ENCODE measurements at places on chromosomes 1 and 21. TPM values are rescaled to one million over a fixed set of nuclear protein-coding genes. Genes with fewer than 3 reads are reported as not detected.

- H3K27me3 ChIP-seq: no peaks in the 10 kb centered on the region
- no peak overlapping the region for H3K4me3 ChIP-seq
- H3K27ac ChIP-seq: no peak overlapping the region
- H3K4me1 ChIP-seq: peaks cover 19% of the 10 kb centered on the region
These were observed 2.3 kb downstream of the SRM start for GRCh38 chr1:11057477-11057876.

DNA sequence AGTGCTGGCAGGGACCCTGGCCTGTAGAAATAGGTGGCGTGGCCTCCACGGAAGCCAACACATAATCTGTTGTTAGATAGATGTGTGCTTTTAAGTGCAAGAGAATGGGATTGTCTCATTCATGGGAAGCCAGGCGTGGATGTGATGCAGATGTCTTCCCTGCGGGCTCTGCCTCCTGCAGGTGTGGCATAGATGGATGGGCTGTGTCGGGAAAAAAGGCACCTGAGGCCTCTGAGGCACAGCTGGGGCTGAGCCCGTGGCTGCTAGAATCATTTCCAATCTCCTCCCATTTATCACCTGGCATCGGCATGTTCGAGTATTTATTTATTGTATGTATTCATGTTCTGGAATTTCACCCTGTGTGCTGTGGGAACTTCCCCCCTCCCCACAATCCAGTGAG lies 353.4 kb upstream of the AJAP1 start:
- no peaks in the 10 kb centered on the region for H3K27me3 ChIP-seq
- H3K27ac ChIP-seq: no peak overlapping the region
- DNase-seq: no peak
- H3K4me1 ChIP-seq: no peaks in the 10 kb centered on the region

KCNN3 gene
- 0.22 TPM for total RNA-seq

- no peak for DNase-seq
- H3K4me1 ChIP-seq: no peaks in the 10 kb centered on the region
- no peak overlapping the region for H3K4me3 ChIP-seq
- no peaks in the 10 kb centered on the region for H3K36me3 ChIP-seq
These were observed 253.8 kb downstream of the PCP4 start for GRCh38 chr21:40120940-40121575.

DNA sequence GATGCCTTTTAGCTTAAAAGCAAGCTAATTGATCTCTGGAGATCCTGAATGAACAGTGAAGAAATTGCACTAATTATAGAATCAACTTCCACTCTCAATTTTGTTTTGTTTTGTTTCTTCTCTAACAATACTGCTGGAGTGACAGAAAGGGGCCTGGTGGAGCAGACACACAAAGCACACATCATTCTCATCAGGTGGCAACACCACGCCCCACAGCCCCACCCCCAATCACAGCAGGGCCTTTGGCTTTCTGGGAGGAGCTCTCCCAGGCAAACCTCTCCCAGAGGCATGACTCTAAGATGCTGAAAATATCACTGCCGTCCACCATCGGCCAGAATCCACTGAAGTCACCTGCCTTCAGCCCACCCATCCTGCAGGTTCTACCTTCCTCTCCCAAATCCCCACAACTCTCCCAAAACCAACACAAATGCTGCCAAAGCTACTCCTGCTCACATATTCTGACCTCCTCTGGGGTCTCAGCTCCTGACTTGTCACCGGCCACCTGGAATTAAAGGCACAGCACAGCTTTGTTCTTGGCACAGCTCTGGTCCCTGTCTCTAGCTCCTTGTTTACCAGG lies 120.7 kb downstream of the GRIK3 start:
- no peak for DNase-seq
- H3K27ac ChIP-seq: no peak overlapping the region
- no peaks in the 10 kb centered on the region for H3K27me3 ChIP-seq
- H3K36me3 ChIP-seq: no peaks in the 10 kb centered on the region
- no peaks in the 10 kb centered on the region for H3K4me1 ChIP-seq

GRCh38 chr1:19199329-19199968 lies 10.6 kb downstream of the UBR4 start:
- H3K4me3 ChIP-seq: no peak overlapping the region
- H3K27me3 ChIP-seq: no peaks in the 10 kb centered on the region
- no peak for DNase-seq
- peaks cover 8% of the 10 kb centered on the region for H3K4me1 ChIP-seq

GRCh38 chr1:43436371-43436770 lies 17.4 kb downstream of the HYI start:
- no peak overlapping the region for H3K4me3 ChIP-seq
- no peaks in the 10 kb centered on the region for H3K4me1 ChIP-seq
- DNase-seq: no peak
- peaks cover 33% of the 10 kb centered on the region for H3K36me3 ChIP-seq
- H3K27ac ChIP-seq: no peak overlapping the region

GRCh38 chr1:160232911-160233310 lies 27.7 kb downstream of the PEA15 start:
- no peak overlapping the region for H3K4me3 ChIP-seq
- H3K36me3 ChIP-seq: peaks cover 54% of the 10 kb centered on the region

DNA sequence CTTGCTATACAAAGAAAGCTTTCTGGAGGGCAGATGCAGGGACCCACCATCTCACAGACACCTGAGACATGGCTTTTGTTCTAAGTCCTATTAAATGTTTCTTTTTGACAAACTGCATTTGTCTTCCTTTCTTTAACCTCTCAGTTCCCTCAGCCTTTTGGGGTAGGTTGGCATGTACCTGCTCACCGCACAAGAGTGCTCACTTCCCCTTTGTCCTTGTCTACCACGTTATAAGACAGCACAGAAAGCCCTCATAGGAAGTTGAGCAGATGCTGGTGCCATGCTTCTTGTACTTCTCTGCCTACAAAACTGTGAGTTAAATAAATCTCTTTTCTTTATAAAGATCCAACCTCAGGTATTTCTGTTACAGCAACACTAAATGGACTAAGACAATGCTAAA lies 31.9 kb upstream of the RGS21 start:
- H3K4me1 ChIP-seq: no peaks in the 10 kb centered on the region
- no peaks in the 10 kb centered on the region for H3K36me3 ChIP-seq
- no peak overlapping the region for H3K27ac ChIP-seq
- no peak for DNase-seq
- no peak overlapping the region for H3K4me3 ChIP-seq

TEX38 gene
- not detected for total RNA-seq

DNA sequence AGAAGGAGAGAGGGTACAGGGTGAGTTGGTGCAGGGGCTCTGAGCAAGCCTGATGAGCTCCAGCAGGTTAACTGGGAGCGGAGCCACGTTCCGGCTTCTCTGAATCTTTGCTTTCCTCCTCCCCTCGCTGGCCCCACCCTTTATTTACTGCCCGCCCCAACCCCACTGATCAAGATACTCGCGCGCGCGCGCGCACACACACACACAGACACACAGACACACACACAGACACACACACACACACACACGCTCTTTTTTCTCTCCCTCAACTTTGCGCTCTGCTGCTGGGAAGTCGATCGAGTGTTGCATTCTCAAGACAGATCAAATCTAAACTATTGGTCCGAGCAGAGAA lies at the start of gene GRIK1:
GRIK1 (minus strand) TSS at position 73 of the 352 bp plus-strand sequence.
- no peak within 1 kb of the TSS for H3K4me3 ChIP-seq
- no peaks in the 10 kb centered on the region for H3K36me3 ChIP-seq
- DNase-seq: no peak

PM20D1 gene
- 0.38 TPM for total RNA-seq

DNA sequence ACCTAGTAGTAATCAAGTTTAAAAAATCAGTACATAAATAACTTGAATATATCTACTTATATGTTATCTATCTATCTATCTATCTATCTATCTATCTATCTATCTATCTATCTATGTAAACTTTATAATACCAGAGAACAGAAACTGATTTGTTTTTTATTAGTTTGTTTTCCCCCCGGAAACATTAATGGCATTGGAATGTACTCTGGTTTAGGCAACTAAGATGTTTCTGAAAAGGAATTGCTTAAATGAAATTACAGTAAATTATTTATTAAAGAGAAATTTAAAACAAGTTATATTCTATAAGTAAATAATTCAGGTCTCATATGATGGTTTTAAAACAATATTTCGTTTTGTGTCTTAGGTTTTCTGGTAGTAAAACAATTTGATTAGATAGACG lies 681.0 kb upstream of the ADAMTS5 start:
- no peak for DNase-seq
- no peaks in the 10 kb centered on the region for H3K36me3 ChIP-seq
- no peak overlapping the region for H3K4me3 ChIP-seq
- H3K27me3 ChIP-seq: no peaks in the 10 kb centered on the region
- no peak overlapping the region for H3K27ac ChIP-seq

KLHDC8A gene
- not detected for total RNA-seq

DNA sequence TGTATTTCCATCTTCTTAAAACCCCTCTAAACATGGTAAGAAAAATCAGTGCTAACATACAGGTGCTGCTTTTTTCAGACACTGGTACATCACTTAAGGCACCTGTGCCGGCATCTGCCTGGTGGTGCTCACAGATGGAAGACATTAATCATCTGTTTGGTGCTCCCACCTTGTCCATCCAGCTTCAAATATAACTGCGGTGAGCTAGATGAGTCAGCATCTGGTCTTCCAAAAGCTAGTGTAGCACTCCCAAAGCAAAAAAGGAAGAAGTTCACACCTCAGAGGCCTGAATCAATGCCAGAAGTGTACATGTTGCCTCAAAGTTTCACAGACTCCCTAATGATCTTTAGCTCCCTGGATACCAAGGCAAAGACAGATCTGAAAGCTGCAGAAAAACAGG lies 44.4 kb downstream of the TM2D1 start:
- H3K27ac ChIP-seq: no peak overlapping the region
- H3K4me1 ChIP-seq: no peaks in the 10 kb centered on the region
- peaks cover 8% of the 10 kb centered on the region for H3K36me3 ChIP-seq

GUCA2A gene
- total RNA-seq: not detected

EPHB2 gene
- total RNA-seq: 0.22 TPM

- H3K27me3 ChIP-seq: no peaks in the 10 kb centered on the region
- no peak overlapping the region for H3K27ac ChIP-seq
- no peak overlapping the region for H3K4me3 ChIP-seq
- no peaks in the 10 kb centered on the region for H3K4me1 ChIP-seq
These were observed 33.7 kb upstream of the SGIP1 start for GRCh38 chr1:66500301-66500700.

CENPF gene
- total RNA-seq: 45.5 TPM

DNA sequence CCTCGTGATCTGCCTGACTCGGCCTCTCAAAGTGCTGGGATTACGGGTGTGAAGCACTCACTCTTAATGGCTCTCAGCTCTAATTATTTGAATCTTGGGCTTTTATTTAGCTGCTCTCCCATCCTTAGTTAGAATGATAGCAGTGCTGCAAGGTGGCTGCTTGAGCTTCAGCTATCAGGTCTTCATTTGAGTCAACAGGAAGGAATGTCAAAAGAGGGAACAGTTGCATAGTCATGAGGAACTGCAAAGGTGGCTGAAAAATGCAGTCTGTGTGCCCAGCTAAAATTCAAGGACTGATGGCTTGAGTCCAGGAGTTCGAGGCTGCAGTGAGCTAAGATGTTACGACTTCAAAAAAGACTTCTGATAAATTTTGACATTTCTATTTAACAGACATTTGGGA lies 55.6 kb downstream of the UCK2 start:
- no peak overlapping the region for H3K27ac ChIP-seq
- no peak for DNase-seq
- H3K4me1 ChIP-seq: no peaks in the 10 kb centered on the region
- no peaks in the 10 kb centered on the region for H3K27me3 ChIP-seq

SPRR1A gene
- total RNA-seq: not detected

DNA sequence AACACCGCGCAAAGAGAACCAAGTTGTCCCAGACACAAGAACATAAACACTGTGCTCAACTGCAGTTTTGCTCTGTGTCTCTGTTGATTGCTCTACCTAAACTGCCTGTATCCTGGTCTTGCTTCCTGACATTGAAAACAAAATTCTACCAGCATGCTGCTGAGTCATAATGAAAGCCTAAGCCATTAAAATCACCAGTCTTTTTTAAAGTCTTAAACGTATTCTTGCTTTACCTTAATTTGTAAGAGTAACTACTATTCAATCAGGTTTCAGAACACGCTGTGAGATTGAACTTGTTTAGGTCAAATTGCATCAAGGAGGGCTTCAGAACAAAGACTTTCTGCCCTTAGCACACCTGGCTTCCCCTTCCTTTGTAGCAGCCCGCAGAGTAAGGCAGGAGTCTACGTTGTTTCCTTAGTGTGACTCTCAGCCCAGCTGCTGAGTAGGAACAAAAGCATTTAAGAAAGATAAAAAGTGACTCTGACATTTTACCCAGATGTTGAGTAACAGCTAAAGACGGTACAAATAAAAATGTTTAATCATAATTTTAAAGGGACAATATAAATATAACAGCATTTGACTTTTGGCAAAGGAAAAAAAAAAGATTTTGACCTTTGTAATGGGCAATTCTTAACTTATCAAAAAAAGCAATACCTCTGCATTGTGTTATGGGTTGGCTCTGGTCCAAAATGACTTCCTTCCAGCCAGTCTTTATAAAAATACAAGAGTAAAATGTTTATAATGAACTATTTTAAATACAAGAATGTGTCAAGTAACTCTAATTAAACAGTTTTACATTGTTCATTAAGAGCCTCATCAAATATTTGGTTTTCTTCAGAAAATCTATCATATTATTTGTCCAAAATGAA lies 186.9 kb upstream of the ADGRL4 start:
- no peaks in the 10 kb centered on the region for H3K36me3 ChIP-seq
- H3K27me3 ChIP-seq: no peaks in the 10 kb centered on the region
- no peak for DNase-seq
- H3K4me1 ChIP-seq: no peaks in the 10 kb centered on the region
- H3K4me3 ChIP-seq: no peak overlapping the region

FCGR2B gene
- 0.33 TPM for total RNA-seq

DNA sequence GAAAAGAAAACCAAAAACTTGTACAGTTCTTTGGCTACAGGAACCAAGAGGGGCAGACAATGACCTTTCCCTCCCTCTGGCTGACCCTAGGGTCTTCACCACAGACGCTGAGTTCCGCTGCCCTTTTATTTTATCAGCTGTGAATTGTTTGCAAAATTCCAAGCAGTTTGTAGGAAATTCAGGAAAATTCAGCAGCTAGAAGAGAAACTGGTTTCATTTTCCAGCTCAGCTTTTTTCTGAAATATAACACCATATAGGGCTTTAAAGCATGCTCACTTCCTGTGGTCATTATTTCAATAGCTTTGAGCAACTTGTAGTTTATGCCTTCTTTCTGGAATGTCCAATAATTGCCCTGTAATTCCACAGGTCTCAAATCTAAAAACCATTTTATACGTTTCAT lies 5.5 kb upstream of the PIK3R3 start:
- no peaks in the 10 kb centered on the region for H3K36me3 ChIP-seq
- no peak for DNase-seq
- no peak overlapping the region for H3K4me3 ChIP-seq
- no peaks in the 10 kb centered on the region for H3K27me3 ChIP-seq
- peaks cover 5% of the 10 kb centered on the region for H3K4me1 ChIP-seq
- H3K27ac ChIP-seq: no peak overlapping the region
